ENCODE measurements at places on chromosomes 2 and 18.
A peak's percentile ranks its signal among the peaks of the same experiment; 100 is the strongest.

DNA sequence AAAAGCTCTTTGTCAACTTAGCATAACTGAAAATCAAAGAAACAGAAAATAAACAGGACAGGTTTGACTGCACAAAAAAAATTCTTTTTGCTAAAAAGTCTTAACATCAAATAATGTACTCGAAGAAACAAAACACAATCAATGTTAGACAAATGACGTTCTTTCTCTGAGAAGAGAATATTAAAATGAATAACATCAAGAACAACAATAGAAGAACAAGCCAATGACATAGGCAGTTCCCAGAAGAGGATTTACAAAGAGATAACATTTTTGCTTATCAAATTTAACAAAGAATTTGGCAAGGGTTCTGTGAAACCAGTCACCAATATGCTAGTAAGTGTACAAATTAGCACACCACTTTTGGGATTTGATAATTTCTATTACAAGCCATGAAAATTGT is 5.8 kb downstream of the GPR55 start:
- DNase-seq = no peak
- H3K36me3 ChIP-seq = no peaks in the 10 kb centered on the region
- H3K27ac ChIP-seq = no peak overlapping the region
- H3K4me3 ChIP-seq = no peak overlapping the region

DNA sequence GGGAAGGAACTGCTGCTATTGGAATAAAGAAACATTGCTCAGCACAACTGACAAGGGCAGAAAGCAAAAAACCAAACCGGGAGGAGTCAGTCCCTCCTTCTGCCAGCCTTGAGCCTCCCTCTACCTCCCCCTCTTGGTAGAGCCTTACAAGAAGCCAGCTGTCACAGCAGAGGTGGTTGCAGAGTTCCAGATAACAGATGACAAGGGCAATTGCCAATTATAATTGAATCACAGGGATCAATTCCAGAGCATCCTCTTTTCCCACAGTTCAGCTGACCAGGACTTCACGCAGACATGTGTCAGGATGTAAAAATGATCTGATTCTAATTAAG is 548.2 kb upstream of the LRRTM1 start:
- no peak for DNase-seq
- H3K36me3 ChIP-seq = no peaks in the 10 kb centered on the region
- H3K27me3 ChIP-seq = no peaks in the 10 kb centered on the region
- no peak overlapping the region for H3K27ac ChIP-seq
- H3K4me3 ChIP-seq = no peak overlapping the region

DNA sequence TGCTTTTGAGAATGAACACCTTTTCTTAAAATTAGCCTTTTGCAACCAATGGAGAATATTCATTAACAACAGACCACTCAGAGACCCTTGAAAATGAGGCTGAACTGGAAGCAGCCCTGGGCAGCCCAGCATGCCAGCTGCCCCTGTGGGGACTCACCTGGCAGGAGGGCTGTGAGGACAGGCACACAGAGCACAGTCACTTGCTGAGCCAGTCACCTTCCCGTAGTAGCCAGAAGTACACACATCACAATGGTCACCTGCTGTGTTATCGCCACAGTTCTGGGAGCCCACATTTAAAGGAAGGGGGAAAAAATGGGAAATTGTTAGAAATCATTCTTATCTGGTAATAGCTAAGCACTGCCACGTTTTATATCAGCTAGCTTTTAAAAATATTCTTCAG is 115.5 kb downstream of the LAMA1 start:
- H3K27ac ChIP-seq = no peak overlapping the region
- H3K36me3 ChIP-seq = peaks cover 5% of the 10 kb centered on the region
- H3K4me1 ChIP-seq = no peaks in the 10 kb centered on the region
- no peak overlapping the region for H3K4me3 ChIP-seq

DNA sequence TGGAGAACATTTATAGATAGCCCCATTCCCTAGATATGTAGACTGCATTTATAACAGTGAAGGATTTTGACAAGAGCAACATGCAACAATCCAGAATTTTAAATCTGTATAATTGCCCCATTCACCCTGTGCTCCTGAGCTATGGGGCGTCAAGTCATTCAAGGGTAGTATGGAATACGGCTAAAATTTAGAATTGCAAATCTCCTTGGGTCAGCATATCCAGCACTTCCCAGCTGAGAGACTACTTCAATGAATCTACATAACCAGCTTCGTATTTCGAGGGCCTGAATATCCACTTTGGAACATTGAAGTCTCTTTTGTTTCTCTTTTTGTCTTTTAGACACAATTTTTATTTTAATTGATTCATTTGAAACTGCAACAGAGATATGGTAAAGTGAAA is 28.4 kb upstream of the ACVR1C start:
- H3K4me3 ChIP-seq = no peak overlapping the region
- no peak overlapping the region for H3K27ac ChIP-seq
- no peaks in the 10 kb centered on the region for H3K27me3 ChIP-seq
- H3K4me1 ChIP-seq = no peaks in the 10 kb centered on the region
- no peak for DNase-seq

DNA sequence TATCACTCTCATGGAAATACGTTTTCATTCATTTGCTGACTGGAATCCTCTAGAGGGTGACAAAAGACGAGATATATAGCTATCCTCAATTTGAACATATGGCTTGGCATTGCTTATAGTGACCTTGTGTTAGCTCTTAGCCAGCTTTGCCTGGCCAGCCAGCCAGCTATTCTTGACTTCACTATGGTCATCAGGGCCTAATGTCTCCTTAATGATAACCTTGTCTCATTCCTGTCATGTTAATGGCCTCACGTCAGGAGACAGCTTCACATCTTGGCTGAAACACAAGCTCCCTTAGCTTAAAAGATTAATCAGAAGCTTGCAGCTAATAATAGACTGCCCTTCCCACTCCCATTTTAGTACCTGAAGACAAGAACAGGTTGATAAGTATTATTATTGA is 1517.5 kb upstream of the PIK3C3 start:
- H3K36me3 ChIP-seq = no peaks in the 10 kb centered on the region
- H3K27me3 ChIP-seq = no peaks in the 10 kb centered on the region
- no peak for DNase-seq
- H3K4me3 ChIP-seq = no peak overlapping the region

- H3K4me1 ChIP-seq = no peaks in the 10 kb centered on the region
- DNase-seq = no peak
- H3K27me3 ChIP-seq = no peaks in the 10 kb centered on the region
- no peaks in the 10 kb centered on the region for H3K36me3 ChIP-seq
Measured at GRCh38 chr2:106332054-106332453, 136.2 kb downstream of the RGPD3 start.

- no peak for DNase-seq
- no peak overlapping the region for H3K27ac ChIP-seq
- peaks cover 21% of the 10 kb centered on the region for H3K27me3 ChIP-seq
- H3K36me3 ChIP-seq = no peaks in the 10 kb centered on the region
- H3K4me3 ChIP-seq = no peak overlapping the region
Measured at GRCh38 chr2:11032396-11032795, 120.7 kb downstream of the KCNF1 start.

GRCh38 chr2:201890453-201890852 is 84.1 kb downstream of the CDK15 start:
- H3K4me1 ChIP-seq = peaks cover 18% of the 10 kb centered on the region
- no peaks in the 10 kb centered on the region for H3K36me3 ChIP-seq
- H3K4me3 ChIP-seq = no peak overlapping the region
- peak; percentile 62 for DNase-seq

DNA sequence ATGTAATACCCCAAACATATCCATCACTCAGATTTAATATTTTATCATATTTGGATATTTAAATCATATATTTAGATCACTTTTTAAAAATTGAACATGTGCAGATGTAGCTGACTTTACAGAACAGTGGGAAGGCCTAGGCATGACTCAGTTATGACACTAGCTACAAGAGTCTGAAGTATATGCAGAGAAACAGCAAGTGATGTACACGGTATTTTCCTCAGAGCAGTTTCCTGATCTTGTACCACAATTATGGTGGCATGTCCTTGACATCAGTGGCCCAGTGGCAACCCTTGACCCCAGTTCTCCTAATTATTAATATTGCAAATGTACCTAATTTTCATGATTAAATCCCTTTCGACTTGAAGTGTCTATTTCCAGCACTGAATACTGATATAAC is 28.2 kb downstream of the CDKL4 start:
- no peaks in the 10 kb centered on the region for H3K27me3 ChIP-seq
- H3K27ac ChIP-seq = no peak overlapping the region
- H3K4me3 ChIP-seq = no peak overlapping the region
- H3K4me1 ChIP-seq = no peaks in the 10 kb centered on the region
- peak; percentile 21 for DNase-seq

GRCh38 chr2:37180006-37180639 is 8.3 kb downstream of the SULT6B1 start:
- no peak for DNase-seq
- no peak overlapping the region for H3K27ac ChIP-seq
- no peaks in the 10 kb centered on the region for H3K36me3 ChIP-seq
- no peaks in the 10 kb centered on the region for H3K27me3 ChIP-seq
- no peak overlapping the region for H3K4me3 ChIP-seq
- H3K4me1 ChIP-seq = peaks cover 3% of the 10 kb centered on the region

GRCh38 chr2:205574001-205574400 is 108.3 kb upstream of the NRP2 start:
- DNase-seq = no peak
- H3K36me3 ChIP-seq = no peaks in the 10 kb centered on the region
- H3K27me3 ChIP-seq = no peaks in the 10 kb centered on the region
- no peak overlapping the region for H3K4me3 ChIP-seq
- H3K27ac ChIP-seq = no peak overlapping the region

GRCh38 chr2:46161315-46161714 is 135.9 kb upstream of the EPAS1 start:
- no peak for DNase-seq
- H3K27me3 ChIP-seq = no peaks in the 10 kb centered on the region
- no peak overlapping the region for H3K27ac ChIP-seq

DNA sequence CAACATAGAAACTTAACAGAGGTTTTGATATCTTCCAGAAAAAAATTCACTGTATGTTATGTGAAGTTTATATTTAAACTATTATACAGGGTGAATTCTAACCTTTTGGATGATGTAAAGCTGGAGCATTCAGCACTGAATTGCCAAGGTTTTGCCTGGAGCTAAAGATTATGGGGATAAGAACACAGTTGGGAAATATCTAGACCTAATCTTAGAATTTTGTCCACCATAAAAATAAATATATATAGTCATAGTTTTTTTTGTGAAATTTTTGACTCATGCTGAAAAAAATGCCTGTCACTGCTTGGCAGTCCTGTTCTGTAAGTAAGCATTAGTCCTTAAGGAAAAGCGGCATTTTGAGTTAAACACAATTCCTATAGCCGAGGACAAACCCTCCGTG is 339.3 kb upstream of the TMEFF2 start:
- no peak overlapping the region for H3K4me3 ChIP-seq
- no peaks in the 10 kb centered on the region for H3K4me1 ChIP-seq
- no peak overlapping the region for H3K27ac ChIP-seq
- H3K36me3 ChIP-seq = no peaks in the 10 kb centered on the region

- no peak overlapping the region for H3K27ac ChIP-seq
- no peak overlapping the region for H3K4me3 ChIP-seq
- H3K36me3 ChIP-seq = no peaks in the 10 kb centered on the region
- no peaks in the 10 kb centered on the region for H3K27me3 ChIP-seq
- DNase-seq = no peak
Measured at GRCh38 chr2:149129433-149129832, 90.9 kb downstream of the LYPD6B start.

DNA sequence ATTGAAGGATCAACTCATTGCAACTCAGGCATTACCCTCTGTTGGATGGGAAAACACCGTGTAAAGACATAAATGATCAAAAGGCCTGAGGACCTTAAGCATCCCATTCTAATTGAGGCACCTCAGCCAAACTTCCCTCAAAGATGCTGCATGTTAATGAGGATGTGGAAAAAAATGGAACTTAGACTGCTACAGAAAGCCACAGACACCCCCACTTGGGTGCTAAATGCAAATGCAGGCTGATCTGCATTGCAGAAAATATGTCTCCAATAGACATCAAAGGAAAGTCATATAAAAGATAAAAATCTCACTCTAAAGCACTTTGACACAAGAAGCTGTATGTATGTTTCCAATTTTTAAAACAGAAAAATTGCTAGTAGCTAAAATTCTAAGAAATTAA is 504.7 kb downstream of the KCNJ3 start:
- no peaks in the 10 kb centered on the region for H3K27me3 ChIP-seq
- no peaks in the 10 kb centered on the region for H3K36me3 ChIP-seq
- no peak overlapping the region for H3K4me3 ChIP-seq
- no peaks in the 10 kb centered on the region for H3K4me1 ChIP-seq
- H3K27ac ChIP-seq = no peak overlapping the region

- no peaks in the 10 kb centered on the region for H3K4me1 ChIP-seq
- no peaks in the 10 kb centered on the region for H3K36me3 ChIP-seq
- DNase-seq = peak; percentile 76
Measured at GRCh38 chr2:238527565-238527964, 100.8 kb downstream of the ASB1 start.

GRCh38 chr2:196206804-196207203 is 35.4 kb upstream of the STK17B start:
- no peak overlapping the region for H3K27ac ChIP-seq
- H3K4me1 ChIP-seq = no peaks in the 10 kb centered on the region
- no peak overlapping the region for H3K4me3 ChIP-seq
- no peaks in the 10 kb centered on the region for H3K27me3 ChIP-seq

- peaks cover 11% of the 10 kb centered on the region for H3K36me3 ChIP-seq
- H3K4me1 ChIP-seq = peaks cover 26% of the 10 kb centered on the region
- DNase-seq = peak; percentile 69
- H3K27me3 ChIP-seq = no peaks in the 10 kb centered on the region
Measured at GRCh38 chr2:173087214-173087581, 11.6 kb downstream of the MAP3K20 start.

DNA sequence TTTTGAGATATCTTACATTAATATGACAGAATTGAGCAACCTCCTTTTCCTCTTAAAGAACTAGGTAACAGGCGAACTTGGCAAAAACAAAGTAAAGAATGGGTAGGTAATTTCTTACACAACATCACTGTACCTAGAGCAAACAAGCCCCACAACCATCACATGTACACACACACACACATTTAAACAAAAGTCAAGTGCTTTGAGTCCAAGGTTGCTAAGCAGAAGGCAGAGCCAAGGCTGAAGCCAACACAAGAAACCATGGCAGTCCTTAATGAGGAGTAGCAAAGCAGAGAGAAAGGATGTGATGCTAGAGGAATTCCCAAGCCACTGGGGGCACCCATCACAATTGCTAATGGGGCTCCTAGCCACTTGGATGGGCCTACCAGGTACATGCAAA is 164.1 kb downstream of the PAX3 start:
- H3K27ac ChIP-seq = no peak overlapping the region
- H3K27me3 ChIP-seq = no peaks in the 10 kb centered on the region
- H3K4me3 ChIP-seq = no peak overlapping the region
- no peaks in the 10 kb centered on the region for H3K4me1 ChIP-seq
- no peak for DNase-seq
